ENCODE measurements at places on chromosomes 3 and 15. TPM values are rescaled to one million over a fixed set of nuclear protein-coding genes. Genes with fewer than 3 reads are reported as not detected.

LMCD1 gene
- 72.9 TPM for total RNA-seq

CLDN18 gene
- total RNA-seq = not detected

TMEM212 gene
- not detected for total RNA-seq

KLHL25 gene
- 4.0 TPM for total RNA-seq

KNG1 gene
- 0.14 TPM for total RNA-seq

GRK7 gene
- total RNA-seq = not detected

REC114 gene
- total RNA-seq = 1.4 TPM

ASB14 gene
- total RNA-seq = 23.3 TPM

RARB gene
- 15.6 TPM for total RNA-seq

RBP2 gene
- total RNA-seq = not detected

PRSS50 gene
- total RNA-seq = 0.22 TPM

SUSD5 gene
- 0.80 TPM for total RNA-seq

CLDN16 gene
- not detected for total RNA-seq

C3orf85 gene
- not detected for total RNA-seq

NECTIN3 gene
- total RNA-seq = 7.6 TPM

ECE2 gene
- not detected for total RNA-seq

UROC1 gene
- not detected for total RNA-seq

SLC9C1 gene
- 1.3 TPM for total RNA-seq

CD276 gene
- 32.4 TPM for total RNA-seq

DNA sequence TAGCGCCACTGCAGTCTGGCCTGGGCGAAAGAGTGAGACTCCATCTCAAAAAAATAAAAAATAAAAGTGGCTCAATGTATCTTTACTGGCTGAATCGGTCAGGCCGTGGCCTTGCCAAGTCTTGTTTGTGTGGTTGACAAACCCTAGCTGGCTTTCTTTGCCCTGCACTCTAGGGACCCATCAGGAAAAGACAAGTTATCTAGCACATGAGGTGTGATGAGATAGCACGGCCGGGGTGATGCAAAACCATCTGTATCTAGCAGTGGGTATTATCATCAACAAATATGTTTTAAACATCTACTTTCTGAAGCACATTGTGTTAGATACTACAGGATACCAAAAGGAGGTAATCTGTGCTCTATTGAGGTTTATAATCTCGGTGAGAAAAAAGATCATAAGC lies 3.9 kb upstream of the DPP8 start:
- DNase-seq = no peak
- no peaks in the 10 kb centered on the region for H3K27me3 ChIP-seq
- H3K4me3 ChIP-seq = no peak overlapping the region

GRCh38 chr3:188792793-188793192 lies 379.0 kb upstream of the TPRG1 start:
- H3K27me3 ChIP-seq = no peaks in the 10 kb centered on the region
- no peaks in the 10 kb centered on the region for H3K36me3 ChIP-seq
- H3K4me1 ChIP-seq = peaks cover 17% of the 10 kb centered on the region
- peak; percentile 25 for DNase-seq
- H3K4me3 ChIP-seq = no peak overlapping the region

- peak; percentile 32 for DNase-seq
- peaks cover 58% of the 10 kb centered on the region for H3K4me1 ChIP-seq
- H3K27ac ChIP-seq = peak overlapping the region; percentile 97
- H3K4me3 ChIP-seq = peak overlapping the region; percentile 87
These were observed 589 bp downstream of the HERC1 start for GRCh38 chr15:63833021-63833696.

- H3K4me1 ChIP-seq = peaks cover 11% of the 10 kb centered on the region
- H3K36me3 ChIP-seq = peaks cover 5% of the 10 kb centered on the region
- H3K4me3 ChIP-seq = no peak overlapping the region
- H3K27me3 ChIP-seq = no peaks in the 10 kb centered on the region
These were observed 99.1 kb downstream of the DAPK2 start for GRCh38 chr15:63947228-63947627.

DNA sequence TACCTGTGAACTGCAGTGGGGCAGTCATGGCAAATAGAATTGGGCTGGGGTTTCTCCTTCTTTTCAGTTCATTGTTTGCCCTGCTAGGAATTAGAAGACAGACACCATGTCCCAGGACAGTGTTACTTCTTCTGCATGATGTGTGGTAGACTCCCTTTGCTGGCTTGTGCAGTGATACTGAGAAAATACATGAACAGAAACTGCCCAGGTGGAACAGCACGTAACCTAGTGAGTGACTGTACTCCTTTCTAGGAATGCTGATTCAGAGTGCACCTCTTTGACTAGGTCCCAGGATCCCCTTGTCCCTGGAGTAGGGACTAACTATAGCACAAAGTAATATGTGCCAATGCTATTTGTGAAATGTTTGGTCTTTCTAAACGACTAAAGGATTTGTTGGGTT lies 10.7 kb upstream of the SLC22A13 start:
- no peaks in the 10 kb centered on the region for H3K27me3 ChIP-seq
- H3K36me3 ChIP-seq = peaks cover 53% of the 10 kb centered on the region
- H3K27ac ChIP-seq = no peak overlapping the region
- no peak overlapping the region for H3K4me3 ChIP-seq

DNA sequence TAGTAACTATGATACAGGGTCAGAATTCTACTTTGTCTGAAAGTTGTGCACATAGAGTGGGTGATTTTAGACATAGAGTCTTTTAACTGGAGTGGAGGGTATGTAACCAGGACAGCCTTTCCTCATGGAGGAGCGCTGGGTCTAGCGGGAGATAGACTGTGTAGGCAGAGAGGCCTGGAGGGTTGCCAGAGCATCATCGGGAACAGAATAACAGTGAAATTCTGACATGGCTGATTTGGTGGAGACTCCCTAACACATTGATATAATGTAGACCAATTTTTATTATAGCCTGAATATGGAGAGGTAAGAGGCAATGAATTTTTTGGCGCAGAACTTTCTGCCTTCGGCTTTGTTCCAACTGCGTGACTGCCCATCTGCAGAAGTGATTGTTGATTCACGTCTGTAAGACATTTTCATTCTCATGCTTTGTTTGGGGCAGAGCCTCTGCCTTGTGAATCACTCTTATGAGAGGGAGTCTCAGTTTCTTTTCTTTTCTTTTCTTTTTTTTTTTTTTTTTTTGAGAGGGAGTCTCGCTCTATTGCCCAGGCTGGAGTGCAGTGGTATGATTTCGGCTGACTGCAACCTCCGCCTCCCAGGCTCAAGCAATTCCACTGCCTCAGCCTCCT lies 16.0 kb downstream of the LPP start:
- H3K4me3 ChIP-seq = no peak overlapping the region
- no peaks in the 10 kb centered on the region for H3K36me3 ChIP-seq
- peak; percentile 50 for DNase-seq
- peak overlapping the region; percentile 50 for H3K27ac ChIP-seq

DNA sequence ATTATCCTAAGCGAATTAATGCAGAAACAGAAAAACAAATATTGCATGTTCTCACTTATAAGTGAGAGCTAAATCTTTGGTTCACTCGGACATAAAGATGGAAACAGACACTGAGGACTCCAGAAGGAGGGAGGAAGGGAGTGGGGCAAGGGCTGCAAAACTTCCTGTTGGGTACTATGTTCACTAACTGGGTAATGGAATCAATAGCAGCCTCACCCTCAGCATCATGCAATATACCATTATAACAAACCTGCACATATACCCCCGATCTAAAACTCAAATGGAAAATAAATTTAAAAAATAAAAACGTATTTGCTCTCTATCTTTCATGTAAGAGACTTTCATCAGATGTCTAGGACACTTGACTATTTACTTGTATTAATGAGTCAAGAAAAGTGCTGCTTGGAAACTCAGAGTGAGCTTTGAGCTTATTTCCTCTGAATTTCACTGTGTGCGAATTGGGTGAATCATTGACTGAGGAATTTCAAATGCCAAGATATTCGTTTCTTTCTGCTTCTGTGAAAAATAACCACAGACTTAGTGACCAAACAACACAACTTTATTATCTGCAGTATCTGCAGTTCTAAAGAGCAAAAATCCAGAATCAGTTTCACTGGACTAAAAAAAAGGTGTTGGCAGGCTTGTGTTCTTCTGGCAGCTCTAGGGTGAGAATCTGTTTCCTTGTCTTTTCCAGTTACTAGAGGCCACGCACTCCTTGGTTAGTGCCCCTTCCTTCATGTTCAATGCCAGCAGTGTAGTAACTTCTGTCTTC lies 18.4 kb downstream of the TM4SF18 start:
- no peaks in the 10 kb centered on the region for H3K36me3 ChIP-seq
- no peak for DNase-seq
- H3K4me3 ChIP-seq = no peak overlapping the region
- H3K4me1 ChIP-seq = peaks cover 11% of the 10 kb centered on the region
- H3K27me3 ChIP-seq = no peaks in the 10 kb centered on the region

DNA sequence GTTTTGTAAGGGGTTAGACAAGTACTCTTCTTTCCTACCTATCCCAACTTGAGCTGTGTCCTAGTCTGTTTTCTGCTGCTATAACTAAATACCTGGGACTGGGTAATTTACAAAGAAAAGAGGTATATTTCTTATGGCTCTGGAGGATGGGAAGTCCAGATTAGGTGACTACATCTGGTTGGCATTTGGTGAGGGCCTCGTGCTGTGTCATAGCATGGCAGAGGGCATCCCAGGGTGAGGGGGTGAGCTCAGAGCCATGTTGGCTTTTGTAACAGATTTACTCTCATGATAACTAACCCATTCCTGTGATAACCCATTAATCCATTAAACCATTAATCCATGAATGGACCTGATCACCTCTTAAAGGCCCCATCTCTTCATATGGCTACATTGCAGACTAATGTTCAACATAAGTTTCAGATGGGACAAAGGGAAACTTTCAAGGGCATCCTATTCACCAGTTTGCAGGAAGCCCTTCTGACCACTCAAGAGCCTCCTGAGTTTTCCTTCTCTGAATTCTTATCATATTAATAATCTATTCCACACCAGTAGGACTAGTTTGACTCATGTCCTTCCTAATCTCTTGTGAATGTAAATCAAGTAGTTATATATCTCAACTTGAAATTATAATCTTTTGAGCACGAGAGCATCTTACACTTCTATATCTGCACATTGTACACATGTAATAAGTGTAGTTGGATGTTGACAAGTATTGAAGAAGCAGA lies 185.7 kb upstream of the ZPLD1 start:
- H3K4me3 ChIP-seq = no peak overlapping the region
- no peaks in the 10 kb centered on the region for H3K4me1 ChIP-seq

DNA sequence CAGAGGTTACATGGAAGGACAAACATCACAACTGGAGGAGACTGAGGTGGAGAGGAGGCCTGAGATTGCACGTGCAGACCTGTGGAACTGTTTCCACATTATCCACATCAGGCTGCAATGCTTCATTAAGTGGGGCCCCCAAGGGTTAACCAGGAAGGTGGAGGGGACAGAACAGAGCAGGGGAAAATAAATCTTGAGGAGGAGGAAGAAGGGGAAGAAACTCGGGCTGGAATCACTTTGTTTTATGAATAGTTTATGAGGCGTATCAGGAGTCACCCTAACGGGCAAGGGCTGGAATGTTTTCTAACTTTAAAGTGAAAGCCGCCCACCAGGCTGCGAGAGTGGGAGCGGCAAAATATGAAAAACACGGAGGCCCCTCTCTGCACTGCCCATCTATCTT lies 154.9 kb downstream of the WNT5A start:
- H3K27me3 ChIP-seq = peaks cover 10% of the 10 kb centered on the region
- no peaks in the 10 kb centered on the region for H3K4me1 ChIP-seq
- H3K27ac ChIP-seq = no peak overlapping the region

GRCh38 chr3:14775563-14775962 lies 43.2 kb upstream of the FGD5 start:
- H3K4me1 ChIP-seq = no peaks in the 10 kb centered on the region
- no peaks in the 10 kb centered on the region for H3K36me3 ChIP-seq
- no peak overlapping the region for H3K27ac ChIP-seq
- no peak for DNase-seq

GRCh38 chr3:150269526-150269925 lies 138.6 kb upstream of the TSC22D2 start:
- H3K4me1 ChIP-seq = no peaks in the 10 kb centered on the region
- H3K4me3 ChIP-seq = no peak overlapping the region
- no peak for DNase-seq
- no peaks in the 10 kb centered on the region for H3K36me3 ChIP-seq
- H3K27me3 ChIP-seq = no peaks in the 10 kb centered on the region
